ENCODE measurements at places on chromosomes 2 and 18.

DNA sequence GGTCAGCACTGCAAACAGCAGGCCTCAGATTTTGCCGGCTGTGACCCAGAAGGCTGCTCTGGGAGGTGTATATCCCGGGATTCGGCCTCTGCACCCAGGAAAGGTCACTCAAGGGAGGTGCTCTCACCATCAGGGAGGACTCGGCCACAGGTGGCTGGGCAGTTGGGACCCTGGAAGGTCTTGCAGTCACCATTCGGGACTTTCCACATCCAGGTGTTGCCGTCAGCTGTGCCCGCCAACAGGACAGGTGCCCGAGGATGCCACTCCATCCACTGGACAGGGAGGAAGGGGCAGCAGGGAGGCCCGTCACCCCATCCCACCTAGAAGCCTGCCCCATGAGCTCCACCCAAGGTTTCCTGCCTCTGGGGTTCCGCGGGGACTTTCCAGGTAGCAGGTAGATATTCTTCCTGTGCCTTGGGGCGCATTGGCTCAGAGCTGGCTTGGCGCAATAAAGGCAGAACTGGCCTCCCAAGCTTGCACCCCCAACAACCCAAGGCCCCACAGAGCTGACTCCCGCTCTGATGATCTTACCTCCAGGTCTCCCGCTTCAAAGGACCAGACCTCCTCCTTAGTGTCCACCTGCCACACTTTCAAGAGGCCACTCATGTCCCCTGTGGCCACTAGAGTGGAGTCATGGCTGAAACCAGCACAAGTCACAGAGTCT is 3.5 kb downstream of the AAMP start:
- no peak for DNase-seq

- no peak for DNase-seq
These were observed 39.2 kb downstream of the MYO7B start for GRCh38 chr2:127574656-127575055.

GRCh38 chr18:63979409-63979920 is 9.6 kb downstream of the SERPINB8 start:
- peak; percentile 69 for DNase-seq

GRCh38 chr2:43133336-43133707 is 93.1 kb downstream of the ZFP36L2 start:
- DNase-seq = no peak

DNA sequence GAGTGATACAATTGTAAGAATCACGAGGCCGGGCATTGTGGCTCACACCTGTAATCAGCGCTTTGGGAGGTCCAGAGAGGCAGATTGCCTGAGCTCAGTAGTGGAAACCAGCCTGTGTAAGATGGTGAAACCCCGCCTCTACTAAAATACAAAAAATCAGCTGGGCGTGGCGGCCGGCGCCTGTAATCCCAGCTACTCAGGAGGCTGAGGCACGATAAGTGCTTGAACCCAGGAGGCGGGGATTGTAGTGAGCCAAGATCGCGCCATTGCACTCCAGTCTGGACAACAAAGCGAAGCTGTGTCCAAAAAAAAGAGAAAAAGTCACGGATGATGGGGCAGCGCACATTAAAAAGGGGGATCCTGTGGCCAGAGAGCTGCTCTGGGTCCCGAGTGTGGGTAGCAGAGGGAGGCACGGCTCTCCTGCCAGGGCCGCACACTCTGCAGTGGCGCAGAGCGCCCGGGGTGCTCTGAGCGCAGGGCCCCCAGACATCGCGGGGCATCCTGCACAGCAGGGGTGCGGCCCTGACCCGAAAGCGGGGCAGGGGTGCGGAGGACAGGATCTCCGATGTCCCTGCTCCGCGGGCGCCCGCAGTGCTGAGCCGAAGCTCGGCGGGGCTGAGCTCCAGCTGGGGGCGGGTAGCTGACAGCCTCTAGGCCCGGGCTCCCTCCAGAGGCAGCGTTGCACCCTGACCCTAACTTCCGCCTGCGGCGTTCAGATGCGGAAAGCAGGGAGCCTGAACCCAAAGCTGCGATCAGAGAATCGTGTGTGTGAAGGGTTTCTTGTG is 30.4 kb upstream of the RAB6D start:
- DNase-seq = no peak

DNA sequence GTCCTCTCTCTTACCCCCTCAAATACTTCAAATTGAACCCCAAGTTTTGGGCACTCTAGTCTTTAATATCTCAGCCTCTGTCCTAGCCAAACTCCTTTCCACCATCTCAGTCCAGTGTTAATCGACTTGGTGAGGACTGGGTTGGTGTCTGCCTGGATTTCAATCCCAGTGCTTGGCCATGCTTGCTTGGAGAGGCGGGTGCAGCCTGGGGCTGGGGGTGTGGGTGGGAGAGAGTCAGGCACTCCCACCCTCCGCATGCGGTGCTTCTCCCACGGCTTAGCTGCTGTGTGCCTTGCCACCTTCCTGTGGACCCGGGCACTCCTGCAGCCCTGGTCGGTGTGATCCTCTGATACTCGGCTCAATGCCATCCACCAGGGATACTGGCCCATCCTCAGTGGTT is 220.8 kb upstream of the HDAC4 start:
- DNase-seq = no peak
